Thyroid gland (tissue), 4 donors: ENCODE measurements at places on chromosomes 4 and X. TPM values are rescaled to one million over a fixed set of nuclear protein-coding genes. Genes with fewer than 3 reads are reported as not detected.

Gene NSG1
- total RNA-seq = not detected

Gene SEC24D
- total RNA-seq = 85.2 TPM

Gene USP26
- not detected for total RNA-seq

Gene RAPGEF2
- total RNA-seq = 90.7 TPM

Gene MAGEB10
- total RNA-seq = not detected

Gene NMU
- not detected for total RNA-seq

Gene HTRA3
- 10.8 TPM for total RNA-seq

Gene MAGEA1
- not detected for total RNA-seq

- no peak for DNase-seq
These were observed 36.3 kb downstream of the SH3BGRL start for GRCh38 chrX:81238166-81238565.

DNA sequence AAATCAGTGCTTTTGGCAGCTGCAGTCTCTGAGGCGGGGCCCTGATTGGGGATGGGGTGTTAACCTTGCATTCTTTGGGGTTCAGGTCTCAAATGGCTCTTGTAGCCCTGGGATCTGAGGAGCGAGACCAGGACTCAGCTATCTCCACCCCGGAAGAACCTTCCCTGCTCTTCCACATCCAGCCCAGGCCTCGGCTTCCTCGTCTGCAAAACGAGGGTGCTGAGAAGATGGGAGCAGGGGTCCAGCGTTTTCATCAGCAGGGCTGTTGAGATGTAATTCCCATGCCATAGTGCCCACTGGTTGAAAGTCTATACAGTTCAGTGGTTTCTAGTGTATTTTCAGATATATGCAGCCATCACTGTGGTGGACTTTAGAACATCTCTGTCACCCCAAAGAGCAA lies 34.6 kb upstream of the WFS1 start:
- DNase-seq = no peak

DNA sequence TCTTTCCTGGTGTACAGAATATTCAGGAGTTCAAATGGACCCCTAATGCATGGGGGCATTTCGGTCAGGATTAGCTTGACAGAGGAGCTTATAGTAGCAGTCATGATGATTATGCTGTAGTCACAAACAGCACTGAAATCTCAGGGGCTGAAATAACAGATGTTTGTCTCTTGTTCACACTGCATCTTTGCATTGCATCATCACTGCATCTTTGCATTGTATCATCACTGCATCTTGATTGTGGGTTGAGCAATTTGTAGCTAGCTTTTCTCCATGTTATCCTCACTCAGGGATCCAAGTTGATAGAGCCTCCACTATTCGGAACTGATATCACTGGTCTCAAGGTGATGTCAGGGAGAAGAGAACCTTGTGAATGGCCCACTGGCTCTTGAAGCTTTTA lies 160.9 kb downstream of the GATB start:
- no peak for DNase-seq

GRCh38 chr4:133157460-133158160 lies 8.5 kb downstream of the PCDH10 start:
- no peak for DNase-seq

DNA sequence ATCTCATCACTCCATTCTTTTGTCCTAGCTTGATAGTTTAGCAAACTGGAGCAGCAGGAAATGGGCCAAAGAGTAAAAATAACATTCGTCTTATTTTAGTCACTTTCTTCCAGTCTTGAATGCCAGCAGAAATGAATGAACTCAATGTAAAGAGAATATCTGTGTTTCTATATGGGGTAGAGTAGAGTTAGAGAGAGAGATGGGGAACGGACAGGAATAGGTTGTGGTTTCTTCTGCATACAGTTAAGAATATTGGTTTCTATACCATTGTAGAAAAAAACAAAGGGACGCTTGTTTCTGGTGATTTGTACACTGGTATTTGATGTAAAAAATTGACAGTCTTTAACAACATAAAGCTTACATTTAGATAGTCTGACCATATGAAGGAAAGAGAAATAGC lies 8.9 kb downstream of the GPR174 start:
- no peak for DNase-seq

DNA sequence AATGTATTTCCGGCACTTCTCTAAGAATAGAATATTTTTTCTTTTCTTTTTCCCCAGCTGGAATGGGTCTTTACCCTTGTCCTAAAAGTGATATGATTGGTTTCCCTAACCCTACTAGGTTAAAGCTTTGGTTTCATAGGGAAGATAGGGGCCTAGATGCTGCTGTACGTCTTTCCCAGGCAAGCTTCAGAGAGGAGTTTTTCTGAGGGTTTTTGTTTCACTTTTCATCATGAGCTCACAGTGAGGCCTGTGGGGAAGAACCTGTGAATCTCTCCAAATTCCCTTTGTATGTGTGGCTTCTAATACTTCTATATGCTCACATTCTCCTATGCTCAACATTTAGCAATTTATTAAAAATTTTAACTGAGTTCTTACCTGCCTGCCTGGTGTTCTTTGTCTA lies 320.0 kb upstream of the PCDH18 start:
- DNase-seq = no peak

- no peak for DNase-seq
These were observed 421.7 kb upstream of the HTR2C start for GRCh38 chrX:114162068-114162735.

GRCh38 chr4:152659806-152660205 lies 20.0 kb downstream of the TMEM154 start:
- no peak for DNase-seq

DNA sequence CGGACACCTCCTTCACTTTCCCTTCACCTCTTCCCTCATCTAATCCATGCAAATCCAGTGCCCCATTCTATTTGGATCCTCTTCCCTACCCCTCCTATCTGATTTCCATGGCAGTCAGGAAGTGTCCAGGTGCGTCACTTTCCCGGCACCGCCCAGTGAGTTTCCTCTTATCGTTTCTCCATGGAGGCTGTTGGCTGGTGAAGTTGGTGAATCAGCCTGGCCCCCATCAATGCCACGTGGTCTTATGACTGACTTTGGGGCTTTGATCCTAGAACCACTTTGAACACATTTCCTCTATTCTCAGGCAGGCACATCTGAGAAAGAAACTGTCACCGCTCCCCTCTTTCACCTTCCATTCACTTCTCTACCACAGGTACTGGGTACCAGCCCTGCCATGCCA lies 137.8 kb downstream of the CEP135 start:
- no peak for DNase-seq

DNA sequence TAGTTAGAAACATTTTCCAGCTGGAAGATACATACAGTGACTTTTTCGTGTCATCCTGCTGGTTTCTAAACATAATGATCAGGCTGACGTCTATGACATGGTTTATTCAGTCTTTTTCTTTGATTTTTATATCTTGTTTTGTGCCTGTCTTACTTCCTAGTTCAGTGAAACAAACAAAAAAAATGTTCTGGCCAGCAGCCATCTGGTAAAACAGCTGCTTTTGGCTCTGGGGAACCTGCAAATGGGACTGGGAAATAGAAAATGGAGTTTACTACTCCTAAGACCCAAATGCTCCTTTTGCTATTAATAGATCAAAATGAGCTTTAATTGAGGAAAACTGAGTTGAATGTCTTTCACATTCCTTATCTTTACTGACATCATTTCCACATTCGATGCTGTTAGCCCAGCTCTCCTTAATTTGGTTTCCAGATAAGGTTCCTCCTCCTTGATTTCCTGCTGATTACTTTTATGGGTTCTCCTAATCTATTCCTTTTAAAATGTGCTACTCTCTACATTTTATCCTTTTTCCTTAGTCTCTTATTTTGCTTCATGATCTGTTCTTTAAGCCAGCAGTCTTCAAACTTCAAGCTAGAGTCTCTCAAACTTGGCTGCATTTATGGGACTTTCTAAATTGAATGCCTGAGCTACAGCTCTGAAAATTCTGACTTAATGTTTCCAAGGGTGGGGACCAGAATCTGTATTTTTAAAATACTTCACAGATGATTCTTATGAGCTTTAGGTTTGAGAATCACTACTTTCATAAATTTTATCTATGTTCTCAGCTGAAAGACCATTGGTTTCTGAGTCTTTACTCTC lies 499.5 kb downstream of the ANKRD50 start:
- no peak for DNase-seq

DNA sequence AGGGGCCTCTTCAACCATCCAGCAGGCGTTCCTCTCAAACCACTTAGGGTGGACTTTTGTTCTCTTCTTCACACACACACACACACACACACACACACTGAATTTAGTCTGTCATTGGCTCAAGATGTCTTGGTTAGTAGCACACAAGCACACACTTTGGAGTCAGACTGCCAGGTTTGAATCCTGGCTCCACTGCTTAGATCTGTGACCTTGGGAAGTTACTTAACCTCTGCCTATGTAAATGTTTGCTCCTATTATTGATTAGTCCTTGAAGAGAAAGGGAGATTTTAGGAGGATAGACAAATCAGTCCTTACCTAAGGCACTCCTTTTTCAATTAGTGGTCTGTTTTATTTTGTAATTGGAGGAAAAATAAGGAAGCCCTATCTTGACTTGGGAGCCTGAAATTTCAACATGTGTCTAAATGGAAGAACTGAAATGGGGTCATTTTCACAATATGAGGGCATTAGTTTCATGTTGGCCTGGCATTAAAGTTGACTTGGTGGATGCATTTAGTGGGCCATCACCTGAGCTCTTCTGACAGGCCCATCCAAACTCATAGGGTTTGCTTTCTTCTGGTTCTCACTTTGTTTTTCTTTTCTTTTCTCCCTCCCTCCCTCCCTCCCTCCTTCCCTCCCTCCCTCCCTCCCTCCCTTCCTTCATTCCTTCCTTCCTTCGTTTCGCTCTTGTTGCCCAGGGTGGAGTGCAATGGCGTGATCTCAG lies 13.3 kb upstream of the TMEM131L start:
- DNase-seq = no peak

DNA sequence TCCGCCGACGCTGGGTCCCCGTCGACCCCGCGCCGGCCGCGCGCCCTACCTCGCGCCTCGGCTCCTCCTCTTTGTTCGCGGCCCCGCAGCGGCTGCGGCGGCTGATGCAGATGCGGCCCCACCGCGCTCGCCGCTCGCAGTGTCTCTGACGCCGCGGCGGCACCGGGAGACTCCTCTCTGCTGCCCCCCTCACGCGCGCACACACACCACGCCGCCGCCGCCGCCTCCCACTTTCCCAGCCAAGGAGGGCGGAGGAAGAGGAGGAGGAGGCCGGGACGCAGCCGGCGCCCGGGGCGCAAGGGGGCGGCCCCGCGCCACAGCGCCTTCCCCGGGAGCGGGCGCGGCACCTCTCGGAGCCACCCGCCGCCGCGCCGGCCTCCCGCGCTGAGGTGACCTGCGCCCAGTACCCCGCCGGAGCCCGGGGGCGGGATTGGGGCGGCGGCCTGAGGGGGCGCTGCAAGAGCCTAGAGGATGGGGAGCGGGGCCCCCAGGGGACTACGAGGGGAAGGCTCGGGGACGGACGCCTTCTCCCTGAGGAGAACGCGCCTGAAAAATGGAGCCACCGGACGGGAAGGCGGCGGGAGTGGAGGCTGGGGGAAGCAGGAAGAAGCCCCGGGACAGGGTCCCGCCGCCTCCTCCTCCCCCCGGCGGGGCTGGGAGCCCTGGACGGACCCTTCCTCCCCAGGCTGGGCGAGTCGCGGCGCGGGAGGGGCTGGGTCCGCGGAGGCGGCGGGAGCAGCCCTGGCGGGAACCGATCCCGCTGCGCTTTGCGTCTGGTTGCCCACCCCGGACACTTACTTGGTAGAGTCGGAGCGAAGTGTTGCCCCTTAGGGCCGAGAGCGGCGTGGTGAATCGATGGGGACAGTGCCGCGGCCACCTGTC lies at the start of gene SH3RF1:
Gene SH3RF1 (minus strand): TSS at position 147 of the 882 bp plus-strand sequence. CDS start 1,744 bp downstream, outside the sequence.
- peak; percentile 93 for DNase-seq

DNA sequence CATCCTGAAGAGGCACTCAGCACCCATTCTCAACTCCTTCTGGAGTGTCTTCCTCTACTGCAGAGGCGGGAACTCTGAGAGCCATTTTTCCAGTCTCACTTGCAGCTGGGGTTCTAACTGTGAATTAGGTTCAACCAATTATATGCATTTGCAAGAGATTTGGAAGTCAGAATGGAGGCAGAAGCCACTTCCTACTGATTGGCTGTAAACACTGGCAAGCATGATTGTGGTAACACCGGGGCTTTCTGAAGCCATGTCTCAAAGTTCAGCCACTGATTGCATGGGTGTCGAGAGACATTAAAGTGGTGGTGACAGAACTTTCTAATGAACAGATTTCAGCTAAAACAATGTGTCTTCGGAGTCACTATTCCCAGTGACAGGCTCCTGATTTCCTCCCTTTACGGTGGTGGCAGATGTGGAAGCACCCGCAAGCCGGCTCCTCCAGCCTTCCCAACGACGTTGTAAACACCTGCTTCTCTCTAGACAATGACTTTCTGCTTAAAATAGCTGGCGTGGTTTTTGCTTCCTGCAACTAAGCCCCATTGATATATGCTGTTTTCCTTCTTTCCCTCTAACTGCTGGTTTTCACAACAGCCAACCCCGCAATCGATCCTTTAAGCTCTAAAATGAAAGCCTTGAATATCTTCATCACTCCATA lies 92.0 kb downstream of the IRF2 start:
- DNase-seq = peak; percentile 42

DNA sequence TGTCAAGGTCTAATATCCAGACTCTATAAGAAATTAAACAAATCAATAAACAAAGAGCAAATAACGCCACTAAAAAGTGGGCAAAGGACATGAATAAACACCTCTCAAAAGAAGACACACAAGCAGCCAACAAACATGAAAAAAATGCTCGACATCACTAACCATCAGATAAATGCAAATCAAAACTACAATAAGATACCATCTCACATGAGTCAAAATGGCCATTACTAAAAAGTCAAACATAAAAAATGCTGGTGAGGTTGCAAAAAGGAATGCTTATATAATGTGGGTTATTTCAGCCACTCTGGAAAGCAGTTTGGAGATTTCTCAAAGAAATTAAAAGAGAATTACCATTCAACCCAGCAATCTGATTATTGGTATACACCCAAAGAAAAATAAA lies 481.1 kb downstream of the STPG2 start:
- no peak for DNase-seq

DNA sequence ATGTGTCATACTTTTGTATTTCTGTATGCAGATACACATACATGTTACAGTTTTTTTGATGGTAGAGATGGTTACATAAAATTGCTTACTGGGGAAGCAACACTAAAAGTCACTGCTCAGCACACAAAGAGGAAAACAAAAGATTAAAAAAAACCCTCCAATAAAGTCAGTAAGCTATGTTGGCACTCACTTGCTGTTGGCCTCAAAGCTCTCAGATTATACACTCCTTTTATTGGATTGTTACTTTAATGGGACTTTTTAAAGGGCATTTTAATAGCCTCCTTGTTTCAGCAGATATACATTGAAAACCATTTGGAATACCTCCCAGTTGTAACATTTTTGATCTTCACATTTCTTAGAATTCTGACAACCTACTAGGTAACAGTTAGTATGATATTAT lies 222.0 kb upstream of the HHIP start:
- DNase-seq = no peak

DNA sequence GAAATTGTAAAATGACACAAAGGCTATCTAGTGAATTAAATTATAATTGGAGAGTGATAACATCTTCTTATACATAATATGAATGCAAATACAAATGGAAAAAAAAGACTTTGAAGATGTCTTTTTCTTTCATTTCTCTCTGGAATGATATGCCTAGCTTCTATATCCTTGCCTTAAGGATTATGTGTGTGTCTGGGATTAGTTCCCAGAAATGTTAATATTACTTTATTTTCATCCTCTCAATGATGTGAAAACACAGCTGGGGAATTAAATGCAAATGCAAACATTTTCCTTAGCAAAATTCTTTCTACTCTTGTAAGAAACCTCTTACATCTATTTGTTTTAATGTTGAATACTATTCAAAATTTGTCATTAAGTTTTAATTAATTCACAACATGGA lies 441.9 kb downstream of the FSTL5 start:
- no peak for DNase-seq
